ENCODE measurements at places on chromosomes 2 and 18. TPM values are rescaled to one million over a fixed set of nuclear protein-coding genes. Genes with fewer than 3 reads are reported as not detected.

DNA sequence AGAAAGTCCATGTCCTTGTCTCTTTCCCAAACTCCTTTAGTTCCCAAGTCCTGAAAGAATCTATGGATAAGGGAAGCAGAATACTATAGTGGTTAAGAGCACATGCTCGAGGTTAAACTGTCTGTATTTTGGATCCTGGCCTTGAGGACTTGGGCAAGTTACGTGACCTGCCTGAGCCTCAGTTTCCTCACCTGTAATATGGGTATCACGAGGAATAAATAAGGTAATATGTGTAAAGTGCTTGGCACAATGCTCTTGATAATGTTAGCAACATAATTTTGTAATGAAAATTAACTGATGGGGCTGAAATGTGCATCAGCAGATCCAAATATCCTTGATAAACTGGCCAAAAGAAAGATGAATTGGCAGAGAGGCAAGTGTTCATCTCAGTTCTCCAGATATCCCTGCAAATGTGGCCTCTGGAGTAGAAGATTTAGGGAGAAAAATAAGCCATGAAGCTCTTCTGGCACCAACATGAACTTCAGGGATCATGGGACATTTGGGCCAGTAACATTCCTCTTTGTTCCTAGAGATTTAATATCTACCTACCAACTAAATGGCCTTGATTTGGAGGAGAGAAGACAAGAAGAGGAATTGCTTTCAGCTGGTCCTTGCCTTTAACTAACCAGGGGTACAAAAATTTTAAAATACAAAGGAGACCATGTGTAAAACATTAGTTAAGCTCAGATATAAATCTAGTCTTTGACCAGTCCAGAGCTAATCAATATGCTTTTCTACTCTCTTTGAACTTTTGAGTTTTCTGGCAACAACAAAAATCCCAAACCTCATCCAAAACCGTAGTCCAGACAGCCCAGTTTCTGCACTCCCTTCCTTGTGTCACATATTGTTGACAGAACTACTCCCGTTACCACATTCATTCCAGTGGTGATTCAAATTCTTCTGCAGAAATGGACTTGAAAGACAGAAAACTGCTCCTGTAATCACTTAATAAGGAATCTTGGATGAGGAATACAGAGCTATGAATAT, 52.7 kb upstream of the EML4 start:
- no peak for DNase-seq
- H3K4me3 ChIP-seq = no peak overlapping the region
- H3K27ac ChIP-seq = no peak overlapping the region
- peaks cover 12% of the 10 kb centered on the region for H3K4me1 ChIP-seq
- H3K27me3 ChIP-seq = no peaks in the 10 kb centered on the region
- no peaks in the 10 kb centered on the region for H3K36me3 ChIP-seq

DNA sequence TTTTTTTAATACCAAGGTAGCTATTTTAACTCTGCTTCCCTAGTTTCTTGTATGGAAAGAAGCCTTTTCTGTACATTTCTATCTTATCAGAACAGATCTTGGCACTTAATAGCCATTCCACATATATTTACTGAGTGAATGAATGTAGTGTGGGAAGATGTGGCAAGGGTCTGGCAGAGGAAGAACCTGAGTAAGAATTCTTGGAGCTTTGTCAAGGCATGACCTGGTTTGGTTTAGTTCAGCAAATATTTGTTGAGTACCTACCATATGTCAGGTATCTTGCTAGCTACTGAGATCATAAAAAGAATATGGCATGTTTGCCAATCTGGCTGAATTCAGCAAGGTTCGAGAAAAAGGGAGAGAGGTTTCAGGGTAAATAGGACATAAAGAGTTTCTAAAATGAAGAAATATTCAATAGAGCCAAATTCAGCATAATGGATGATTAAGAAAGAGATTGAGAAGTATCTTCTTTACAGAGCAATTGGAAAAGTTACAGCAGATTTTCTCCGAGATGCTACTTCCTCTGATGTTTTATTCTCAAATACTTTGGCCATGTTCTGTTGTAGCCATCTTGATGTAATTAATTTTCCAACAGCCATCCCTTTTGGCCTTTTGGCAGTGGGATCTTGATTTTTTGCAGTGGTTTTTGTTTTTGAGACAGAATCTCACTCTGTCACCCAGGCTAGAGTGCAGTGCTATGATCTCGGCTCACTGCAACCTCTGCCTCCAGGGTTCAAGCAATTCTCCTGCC, 21.7 kb upstream of the MEP1B start:
- H3K4me3 ChIP-seq = no peak overlapping the region
- no peaks in the 10 kb centered on the region for H3K27me3 ChIP-seq
- no peaks in the 10 kb centered on the region for H3K36me3 ChIP-seq
- no peak overlapping the region for H3K27ac ChIP-seq
- no peaks in the 10 kb centered on the region for H3K4me1 ChIP-seq

- no peaks in the 10 kb centered on the region for H3K36me3 ChIP-seq
- H3K4me3 ChIP-seq = no peak overlapping the region
- H3K27ac ChIP-seq = no peak overlapping the region
- H3K27me3 ChIP-seq = no peaks in the 10 kb centered on the region
These were observed 39.9 kb upstream of the TSPYL6 start for GRCh38 chr2:54295911-54296310.

The REG3G gene
- not detected for total RNA-seq

DNA sequence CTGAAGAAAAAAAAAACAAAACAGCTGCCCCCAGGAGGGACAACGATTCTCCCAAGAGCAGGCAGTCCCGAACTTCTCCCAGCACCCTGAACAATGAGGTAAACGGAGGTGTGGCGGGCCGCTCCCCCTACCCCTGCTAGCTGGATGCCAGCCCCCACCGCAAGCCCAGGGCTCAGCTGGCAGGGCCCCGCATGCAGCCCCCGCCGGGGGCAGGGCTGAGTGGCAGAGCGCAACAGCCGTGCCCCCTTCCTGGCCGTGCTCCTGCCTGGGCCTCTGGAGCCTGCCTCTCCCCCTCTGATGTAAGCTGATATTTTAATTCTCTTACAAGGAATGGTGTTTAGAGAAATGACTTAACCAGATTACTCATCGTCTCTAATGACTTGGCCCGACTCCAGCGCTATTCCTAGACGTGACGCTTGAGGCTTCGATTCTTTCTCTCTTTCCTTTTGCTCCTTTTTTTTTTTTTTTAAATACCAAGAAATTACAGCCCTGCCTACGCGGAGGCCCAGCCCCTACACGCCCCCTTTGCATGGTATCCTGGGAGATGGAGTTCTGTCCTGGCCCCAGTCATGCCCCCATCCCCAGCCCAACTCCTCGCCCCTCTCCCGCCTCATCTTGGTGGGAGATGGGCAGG, 4.6 kb upstream of the ARID5A start:
- DNase-seq = peak; percentile 97
- peak overlapping the region; percentile 88 for H3K27ac ChIP-seq
- no peaks in the 10 kb centered on the region for H3K36me3 ChIP-seq
- peak overlapping the region; percentile 51 for H3K4me3 ChIP-seq

The DOK6 gene
- total RNA-seq = 4.4 TPM

DNA sequence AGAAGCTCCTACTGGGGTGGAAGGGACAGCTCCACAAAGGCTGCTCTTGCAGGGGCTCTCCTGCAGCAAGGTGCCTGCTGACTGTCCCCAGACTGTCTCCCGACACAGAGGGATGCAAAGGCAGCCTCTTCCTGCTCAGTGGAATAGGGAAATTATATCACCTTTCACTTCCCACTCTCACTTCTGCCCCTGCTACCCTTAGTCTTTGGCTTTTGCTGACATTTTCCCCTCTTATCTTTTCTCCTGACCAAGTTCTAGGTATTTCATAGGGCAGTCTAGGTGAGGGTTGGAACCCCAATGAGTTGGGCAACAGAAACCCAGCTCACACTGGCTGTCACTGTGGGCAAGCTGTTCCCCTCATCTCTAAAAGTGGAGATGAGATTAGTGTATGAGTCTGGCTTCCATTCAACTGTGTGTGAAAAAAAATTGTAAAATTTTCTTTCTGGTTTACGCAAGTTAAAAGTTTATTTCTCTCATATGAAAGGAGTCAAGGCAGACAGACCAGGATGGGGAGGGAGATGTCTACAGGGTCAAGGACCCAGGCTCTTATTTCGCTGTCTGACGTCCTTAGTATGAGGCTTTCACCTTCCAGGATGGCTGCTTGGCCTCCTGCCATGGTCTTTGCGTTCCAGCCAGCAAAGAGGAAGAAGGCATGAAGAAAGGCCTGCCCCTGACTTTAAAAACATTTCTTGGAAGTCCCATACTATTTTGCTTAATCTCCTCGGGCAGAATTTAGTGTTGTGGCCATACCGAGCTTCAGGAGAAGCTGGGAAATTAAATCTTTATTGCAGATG, 7.5 kb upstream of the MOCOS start:
- peak; percentile 65 for DNase-seq
- H3K36me3 ChIP-seq = peaks cover 11% of the 10 kb centered on the region
- no peaks in the 10 kb centered on the region for H3K27me3 ChIP-seq
- H3K4me3 ChIP-seq = no peak overlapping the region
- no peak overlapping the region for H3K27ac ChIP-seq
- H3K4me1 ChIP-seq = peaks cover 6% of the 10 kb centered on the region

The MROH2A gene
- not detected for total RNA-seq

The COBLL1 gene
- 36.9 TPM for total RNA-seq

DNA sequence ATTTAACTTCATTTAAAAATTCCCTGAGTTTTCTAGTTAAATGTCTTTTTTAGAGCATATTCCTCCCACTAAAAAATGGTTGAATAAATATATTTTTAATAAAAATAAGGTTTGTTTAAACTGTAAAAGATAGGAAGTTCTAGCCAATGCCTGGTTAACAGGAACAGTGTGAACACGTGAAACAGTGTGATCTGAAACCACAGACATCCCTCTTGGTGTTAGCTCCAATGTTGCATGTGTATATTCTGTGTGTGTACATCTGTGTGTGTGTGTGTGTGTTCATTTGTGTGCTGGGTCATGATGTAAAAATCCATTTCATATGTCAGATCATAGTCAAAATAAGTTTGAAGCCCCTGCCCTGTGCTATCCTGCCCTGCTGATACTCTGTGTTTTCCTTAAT, 6.1 kb upstream of the SOX11 start:
- H3K4me1 ChIP-seq = no peaks in the 10 kb centered on the region
- H3K27ac ChIP-seq = no peak overlapping the region
- H3K36me3 ChIP-seq = no peaks in the 10 kb centered on the region
- H3K27me3 ChIP-seq = peaks cover 36% of the 10 kb centered on the region

GRCh38 chr18:54134053-54134452, 90.4 kb downstream of the MBD2 start:
- no peak overlapping the region for H3K27ac ChIP-seq
- H3K27me3 ChIP-seq = no peaks in the 10 kb centered on the region
- no peak overlapping the region for H3K4me3 ChIP-seq
- peaks cover 4% of the 10 kb centered on the region for H3K4me1 ChIP-seq
- DNase-seq = no peak

DNA sequence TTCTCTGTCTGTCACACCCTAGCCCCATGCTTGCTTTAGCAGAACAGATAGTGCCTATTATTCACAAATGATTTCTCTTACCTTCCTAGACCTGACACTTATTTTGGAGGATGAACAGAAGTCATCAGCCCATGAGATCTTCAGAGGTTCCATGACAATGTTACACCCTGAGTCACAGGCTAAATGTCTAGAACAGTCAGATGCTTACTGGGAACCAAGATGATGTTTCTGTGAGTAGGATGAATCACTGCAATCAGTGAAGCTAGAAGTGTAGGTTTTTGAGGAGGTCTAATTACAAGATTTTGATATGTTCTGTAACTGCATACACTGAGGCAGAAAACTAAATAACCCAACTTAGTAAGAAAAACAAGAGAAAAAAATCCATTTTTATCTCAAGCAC, 123.0 kb upstream of the THUMPD2 start:
- DNase-seq = no peak
- no peaks in the 10 kb centered on the region for H3K27me3 ChIP-seq
- H3K27ac ChIP-seq = no peak overlapping the region
- H3K4me3 ChIP-seq = no peak overlapping the region

DNA sequence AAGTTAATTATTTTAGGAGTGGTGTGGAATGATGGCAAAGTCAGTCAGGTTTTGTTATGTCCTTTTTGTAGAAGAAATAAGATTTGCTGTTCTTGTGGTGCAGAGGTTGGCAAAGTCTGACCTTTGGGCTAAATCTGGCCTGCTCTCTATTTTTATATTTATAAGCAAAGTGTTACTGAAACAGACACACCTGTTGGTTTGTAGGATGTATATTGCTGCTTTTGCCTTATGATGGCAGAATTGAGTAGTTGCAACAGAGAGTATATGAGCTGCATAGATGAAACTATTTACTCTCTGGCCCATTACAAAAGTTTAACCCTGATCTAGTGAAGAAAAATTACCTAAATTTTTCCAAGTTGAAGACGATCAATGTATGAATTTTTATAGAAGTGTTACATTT, 34.1 kb upstream of the KCNJ13 start:
- H3K4me3 ChIP-seq = no peak overlapping the region
- no peaks in the 10 kb centered on the region for H3K27me3 ChIP-seq
- H3K36me3 ChIP-seq = peaks cover 28% of the 10 kb centered on the region
- H3K27ac ChIP-seq = peak overlapping the region; percentile 34
- DNase-seq = no peak

The SCN7A gene
- total RNA-seq = 16.8 TPM

- no peak overlapping the region for H3K27ac ChIP-seq
- DNase-seq = no peak
These were observed 4.4 kb upstream of the RGPD4 start for GRCh38 chr2:107822302-107822701.

DNA sequence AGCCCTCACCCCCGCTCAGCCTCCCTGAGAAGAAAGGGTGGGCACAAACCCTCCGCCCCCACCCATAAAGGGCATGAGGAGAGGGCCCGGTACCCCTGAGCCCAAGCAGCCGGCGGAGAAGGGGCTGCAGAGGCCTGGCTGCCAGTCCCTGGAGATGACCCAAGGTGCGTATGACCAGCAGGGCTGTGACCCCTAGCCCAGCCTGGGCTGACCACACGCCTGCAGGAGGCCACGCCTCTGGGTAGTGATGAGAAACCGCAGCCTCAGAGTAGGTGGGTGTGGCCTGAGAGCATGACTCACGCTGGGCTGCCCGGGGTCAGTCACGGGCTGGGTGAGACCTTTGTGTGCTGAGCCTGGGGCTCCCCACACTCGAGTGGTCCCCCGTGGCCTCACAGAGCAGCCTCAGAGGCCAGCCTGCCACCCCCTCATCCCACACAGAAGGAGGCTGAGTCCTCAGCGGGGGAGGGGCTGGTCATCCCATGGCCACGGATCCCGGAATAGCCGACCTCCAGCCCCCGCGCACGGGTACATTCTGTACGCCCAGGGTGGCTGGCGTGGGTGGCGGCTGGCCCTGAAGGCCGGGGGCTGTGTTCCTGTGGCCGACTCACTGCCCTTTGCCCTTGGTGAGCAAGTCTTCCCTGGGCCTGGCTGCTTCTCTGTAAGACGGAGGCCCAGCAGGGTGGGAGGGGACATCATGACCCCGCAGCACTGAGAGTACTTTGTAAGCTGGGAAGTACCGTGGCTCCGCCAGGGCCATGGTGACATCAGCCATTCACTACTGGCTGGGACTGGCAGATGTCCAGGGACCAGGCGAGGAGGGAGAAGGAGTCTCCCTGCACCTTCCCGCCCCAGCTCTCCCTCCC, 110.8 kb upstream of the OTOS start:
- H3K4me3 ChIP-seq = peak overlapping the region; percentile 18
- H3K4me1 ChIP-seq = peaks cover 26% of the 10 kb centered on the region
- DNase-seq = peak; percentile 94
- H3K27me3 ChIP-seq = no peaks in the 10 kb centered on the region

Measured in heart left ventricle (tissue), 16 donors.